ENCODE measurements at places on chromosomes 3 and 15. TPM values are rescaled to one million over a fixed set of nuclear protein-coding genes. Genes with fewer than 3 reads are reported as not detected.

GRCh38 chr15:43243020-43243645, 22.3 kb upstream of the EPB42 start:
- DNase-seq, result no peak

GRCh38 chr3:48088056-48088748, 72.0 kb upstream of the MAP4 start:
- no peak for DNase-seq

The KNL1 gene
- polyA plus RNA-seq, result 6.1 TPM

DNA sequence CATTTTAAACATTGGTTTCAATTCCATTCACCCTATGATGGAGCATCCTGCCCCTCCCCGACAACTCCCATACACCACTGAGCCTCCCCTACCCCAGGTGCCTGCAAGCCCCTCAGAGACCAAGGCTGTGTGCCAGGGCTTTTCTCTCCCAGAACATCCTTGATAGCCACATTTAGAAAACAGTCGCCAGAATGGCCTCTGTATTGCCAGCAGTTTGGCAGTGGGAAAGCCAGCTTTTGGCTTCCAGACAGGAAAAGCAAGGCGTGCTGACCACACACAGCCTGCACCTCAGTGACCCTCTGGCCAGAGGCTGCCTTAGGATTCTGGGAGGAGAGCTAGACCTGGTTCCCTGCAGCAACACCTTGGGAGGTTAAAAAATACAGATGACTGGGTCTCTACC, 18.2 kb upstream of the HRH1 start:
- DNase-seq, result no peak

The CCR3 gene
- polyA plus RNA-seq, result not detected

DNA sequence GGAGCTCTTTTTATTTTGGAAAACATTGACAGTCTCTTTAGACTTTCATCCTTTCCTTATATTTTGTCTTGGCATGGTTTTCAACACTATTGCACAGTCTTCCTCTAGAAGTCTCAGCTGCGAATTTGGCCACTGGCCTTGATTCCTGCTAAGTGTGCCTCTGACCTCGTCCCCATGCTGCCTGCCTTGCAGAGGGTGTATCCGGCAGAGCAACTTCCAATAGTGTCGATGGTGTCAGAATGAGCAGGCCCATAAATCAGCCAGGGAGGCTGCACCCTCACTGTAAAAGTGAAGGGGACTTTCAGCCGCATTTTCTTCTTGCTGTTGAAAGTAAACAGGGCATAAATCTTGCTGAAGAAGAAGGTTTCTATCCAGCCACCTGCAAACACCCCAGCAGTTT, 336.7 kb upstream of the TRIM42 start:
- DNase-seq, result no peak

DNA sequence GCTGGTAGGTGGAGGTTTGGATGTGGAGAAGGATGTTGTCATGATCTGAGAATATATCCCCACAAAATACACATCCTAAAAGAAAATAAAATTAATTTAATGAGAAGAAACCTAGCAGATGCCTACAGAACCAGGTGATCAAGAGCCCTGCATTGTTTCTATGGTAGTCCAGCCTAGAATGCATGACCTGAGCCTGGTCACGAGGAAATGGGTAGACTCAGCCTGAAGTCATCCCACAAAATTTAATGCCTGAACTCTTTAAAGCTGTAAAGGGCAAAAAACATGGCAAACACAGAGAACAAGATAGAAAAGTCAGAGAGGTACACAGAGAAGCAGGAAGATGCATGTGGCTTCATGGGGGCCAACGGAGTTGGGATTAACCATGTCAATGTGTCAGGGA, 36.0 kb downstream of the LDHAL6B start:
- DNase-seq, result no peak

DNA sequence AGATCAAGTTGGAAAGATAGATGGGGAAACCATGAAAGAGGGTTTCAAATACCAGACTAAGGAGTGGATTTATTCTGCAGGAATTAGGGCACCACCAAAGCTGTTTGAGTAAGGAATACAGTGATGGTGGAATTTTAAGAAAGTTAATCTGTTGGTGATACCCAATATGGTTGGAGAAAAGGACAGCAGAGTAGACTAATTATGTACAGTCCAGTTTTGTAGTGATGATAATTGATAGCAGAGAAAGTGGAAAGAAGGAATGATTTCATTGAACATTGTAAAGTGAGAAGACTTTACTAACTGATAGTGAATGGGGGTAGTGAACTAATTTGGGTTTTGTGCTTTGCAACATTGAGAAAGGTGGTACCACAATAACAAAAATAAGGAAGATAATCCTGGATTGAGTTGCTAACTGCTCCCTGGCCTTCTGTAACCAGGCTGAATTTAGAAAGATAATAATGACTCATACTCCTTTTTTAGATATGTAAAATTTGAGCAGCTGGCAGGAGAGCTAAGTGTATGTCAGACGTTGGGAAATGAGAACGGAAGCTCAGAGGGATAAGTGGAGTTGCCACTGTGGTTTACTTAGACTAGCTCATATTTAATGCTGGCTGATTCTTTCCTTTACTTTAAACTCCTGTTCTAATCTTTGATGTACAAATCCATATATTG, 16.9 kb downstream of the TCAIM start:
- peak; percentile 9 for DNase-seq

- no peak for DNase-seq
These were observed 333.1 kb upstream of the NECTIN3 start for GRCh38 chr3:110738531-110738930.
